ENCODE measurements at places on chromosomes 11 and 22. TPM values are rescaled to one million over a fixed set of nuclear protein-coding genes. Genes with fewer than 3 reads are reported as not detected.

- H3K27ac ChIP-seq = no peak overlapping the region
- peaks cover 25% of the 10 kb centered on the region for H3K36me3 ChIP-seq
- DNase-seq = no peak
- H3K4me3 ChIP-seq = no peak overlapping the region
- peaks cover 2% of the 10 kb centered on the region for H3K4me1 ChIP-seq
- H3K27me3 ChIP-seq = no peaks in the 10 kb centered on the region
Measured at GRCh38 chr22:36021606-36022153, 6.9 kb downstream of the RBFOX2 start.

- no peaks in the 10 kb centered on the region for H3K4me1 ChIP-seq
- H3K4me3 ChIP-seq = no peak overlapping the region
- H3K27me3 ChIP-seq = peaks cover 3% of the 10 kb centered on the region
- H3K27ac ChIP-seq = no peak overlapping the region
- no peak for DNase-seq
Measured at GRCh38 chr22:50731811-50732624, 6.0 kb upstream of the ACR start.

GRCh38 chr11:34468209-34468841, 29.6 kb downstream of the CAT start:
- H3K36me3 ChIP-seq = peaks cover 86% of the 10 kb centered on the region
- no peak overlapping the region for H3K27ac ChIP-seq
- peak; percentile 54 for DNase-seq
- H3K27me3 ChIP-seq = no peaks in the 10 kb centered on the region
- H3K4me3 ChIP-seq = peak overlapping the region; percentile 16
- H3K4me1 ChIP-seq = no peaks in the 10 kb centered on the region

DNA sequence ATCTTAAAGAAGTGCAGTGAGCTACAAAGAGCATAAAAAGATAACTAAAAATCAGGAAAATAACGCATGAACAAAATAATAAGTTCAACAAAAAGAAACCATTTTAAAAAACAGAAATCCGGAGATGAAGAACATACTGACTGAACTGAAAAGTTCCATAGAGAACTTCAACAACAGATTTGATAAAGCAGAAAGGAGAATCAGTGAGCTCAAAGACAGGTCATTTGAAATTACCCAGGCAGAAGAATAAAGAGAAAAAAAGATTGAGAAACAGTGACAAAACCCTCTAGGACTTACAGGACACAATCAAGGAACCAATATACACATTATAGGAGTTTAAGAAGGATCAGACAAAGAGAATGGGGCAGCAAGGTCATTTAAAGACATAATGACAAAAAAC, 334.3 kb downstream of the NTM start:
- H3K4me1 ChIP-seq = no peaks in the 10 kb centered on the region
- no peaks in the 10 kb centered on the region for H3K27me3 ChIP-seq
- DNase-seq = no peak
- no peak overlapping the region for H3K27ac ChIP-seq

DNA sequence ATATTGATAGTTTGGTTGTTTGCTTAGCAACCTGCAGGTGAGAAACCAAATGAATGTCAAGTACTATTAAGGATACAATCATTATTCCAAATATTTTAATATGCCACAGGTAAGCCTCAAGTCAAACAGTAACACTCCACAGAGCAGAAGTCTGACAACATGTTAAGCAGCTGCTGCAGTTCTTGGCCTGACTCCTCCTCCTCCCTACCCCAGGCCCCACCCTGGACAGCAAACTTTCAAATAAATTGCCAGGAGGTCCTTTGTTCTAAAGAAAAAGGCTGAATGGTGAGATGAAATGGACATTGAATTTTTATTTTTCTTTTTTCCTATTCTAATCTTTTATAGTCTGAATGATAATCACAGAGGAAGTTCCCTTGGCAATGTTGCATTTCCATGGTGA, 260.0 kb upstream of the POU2AF2 start:
- H3K4me3 ChIP-seq = no peak overlapping the region
- H3K27me3 ChIP-seq = no peaks in the 10 kb centered on the region
- H3K36me3 ChIP-seq = no peaks in the 10 kb centered on the region

DNA sequence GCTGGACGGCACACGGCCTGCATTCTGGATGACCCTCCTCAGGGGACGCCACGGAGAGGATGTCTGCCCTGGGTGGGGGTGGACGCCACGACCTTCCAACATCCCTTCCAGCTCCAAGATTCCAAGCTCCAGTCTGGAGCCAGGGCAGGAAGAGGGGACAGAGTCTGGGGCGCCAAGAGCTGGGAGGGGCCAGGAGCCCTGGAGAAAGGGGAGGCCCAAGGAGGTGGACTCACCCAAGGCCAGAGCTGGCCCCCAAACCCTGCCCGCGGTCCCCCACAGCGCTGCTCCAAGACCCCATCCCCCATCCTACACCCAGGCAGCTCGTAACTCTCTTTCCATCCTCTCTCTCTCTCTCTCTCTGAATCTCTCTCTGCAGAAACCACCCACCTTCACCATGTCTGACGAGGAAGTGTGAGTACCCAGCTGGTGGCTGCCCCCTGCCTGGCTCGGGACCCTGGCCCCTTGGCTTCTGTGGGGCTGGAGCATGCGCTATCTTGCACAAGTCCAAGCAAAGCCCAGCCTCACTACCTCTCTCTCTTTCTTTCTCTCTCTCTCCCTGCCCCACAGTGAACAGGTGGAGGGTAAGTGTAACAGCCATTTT, 3.1 kb downstream of the TNNT3 start:
- no peaks in the 10 kb centered on the region for H3K4me1 ChIP-seq
- DNase-seq = no peak
- no peaks in the 10 kb centered on the region for H3K27me3 ChIP-seq
- no peak overlapping the region for H3K27ac ChIP-seq
- no peaks in the 10 kb centered on the region for H3K36me3 ChIP-seq

DNA sequence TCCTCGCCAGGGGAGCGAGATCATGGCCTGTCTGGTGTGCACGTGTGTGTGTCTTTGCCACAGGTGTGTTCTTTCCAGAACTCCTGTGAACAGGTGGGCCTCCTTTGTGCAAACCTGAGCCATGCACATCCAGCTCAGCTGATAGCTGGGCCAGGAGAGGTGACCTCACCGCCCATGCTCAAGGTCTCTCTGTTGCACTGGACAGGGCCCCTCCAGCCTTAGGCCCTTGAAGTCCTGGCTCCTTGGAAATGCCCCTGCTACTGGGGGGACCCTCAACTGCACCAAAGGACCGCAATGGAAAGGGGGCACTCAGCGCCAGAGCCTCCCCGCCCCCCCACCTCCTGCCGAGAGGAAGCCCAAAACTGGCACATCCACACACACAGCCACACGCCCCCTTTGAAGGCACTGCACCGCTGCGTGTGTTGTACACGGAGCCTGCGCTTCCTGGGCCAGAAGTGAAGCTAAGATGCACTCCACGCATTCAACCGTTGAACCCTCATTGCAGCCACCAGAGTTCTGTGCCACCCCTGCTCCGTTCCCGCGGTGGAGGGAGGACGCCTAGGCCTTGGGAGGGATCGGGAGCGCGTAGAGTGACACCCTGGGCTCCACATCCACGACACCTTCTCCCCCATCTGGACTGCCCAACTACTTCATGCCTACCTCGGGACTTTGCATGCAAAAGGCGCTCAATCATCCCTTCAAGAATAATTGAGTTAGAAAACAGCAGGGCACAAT, 16.4 kb upstream of the IL2RB start:
- DNase-seq = no peak
- H3K4me1 ChIP-seq = no peaks in the 10 kb centered on the region
- H3K36me3 ChIP-seq = peaks cover under 1% of the 10 kb centered on the region
- H3K4me3 ChIP-seq = no peak overlapping the region

DNA sequence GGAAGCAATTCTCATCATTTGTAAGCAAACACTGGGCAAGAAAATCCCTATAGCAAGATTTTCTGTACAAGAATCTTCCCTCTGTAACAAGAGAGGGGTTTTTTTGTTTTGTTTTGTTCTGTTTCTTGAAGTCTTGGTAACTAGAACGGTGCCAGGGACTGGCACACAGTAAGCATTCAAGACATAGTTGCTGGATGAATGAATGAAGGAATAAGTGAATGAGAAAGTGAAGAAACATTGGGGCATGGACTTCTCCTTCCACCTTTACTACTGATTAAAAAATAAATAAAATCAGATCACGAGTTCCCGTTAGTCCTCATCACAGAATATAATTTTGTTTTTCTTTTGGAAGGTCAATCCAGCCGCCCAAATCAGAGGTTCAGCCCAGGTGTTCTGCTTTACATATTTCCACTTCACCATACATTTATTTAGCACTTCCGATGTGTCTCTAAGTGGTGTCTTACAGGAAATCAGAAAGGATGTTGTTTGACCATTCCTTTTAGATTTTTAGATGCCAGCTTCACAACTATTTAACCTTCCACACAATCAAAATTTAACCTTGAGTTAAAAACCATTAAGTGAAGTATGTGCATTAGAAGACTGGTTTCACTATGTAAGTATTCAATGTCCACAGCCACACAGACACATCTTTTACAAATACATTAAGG, 281.2 kb downstream of the CADM1 start:
- peaks cover 7% of the 10 kb centered on the region for H3K4me1 ChIP-seq
- H3K36me3 ChIP-seq = no peaks in the 10 kb centered on the region
- no peak overlapping the region for H3K4me3 ChIP-seq

DNA sequence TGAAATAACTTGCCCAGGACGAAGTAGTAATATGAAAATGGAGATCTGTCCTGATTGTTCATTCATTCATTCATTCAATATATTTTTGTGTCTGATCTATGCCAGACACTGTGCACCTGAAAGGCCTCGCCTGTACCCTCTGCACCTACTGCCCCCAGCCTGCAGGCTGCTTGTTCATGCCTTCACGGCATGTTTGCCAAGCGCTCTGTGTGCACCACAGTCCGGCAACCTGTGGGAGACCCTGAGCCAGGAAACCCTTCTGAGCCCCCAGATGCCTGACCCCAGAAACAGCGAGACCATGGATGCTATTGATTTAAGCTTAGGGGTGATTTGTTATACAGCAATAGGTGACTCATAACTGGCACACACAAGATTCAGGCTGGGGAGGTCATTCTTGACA, 47.0 kb downstream of the RTL6 start:
- no peaks in the 10 kb centered on the region for H3K27me3 ChIP-seq
- H3K4me1 ChIP-seq = no peaks in the 10 kb centered on the region
- no peak overlapping the region for H3K4me3 ChIP-seq
- no peak overlapping the region for H3K27ac ChIP-seq
- H3K36me3 ChIP-seq = 0 out of 2 replicates have a peak, but pooled peaks cover 4% of the 10 kb centered on the region
- DNase-seq = no peak

DNA sequence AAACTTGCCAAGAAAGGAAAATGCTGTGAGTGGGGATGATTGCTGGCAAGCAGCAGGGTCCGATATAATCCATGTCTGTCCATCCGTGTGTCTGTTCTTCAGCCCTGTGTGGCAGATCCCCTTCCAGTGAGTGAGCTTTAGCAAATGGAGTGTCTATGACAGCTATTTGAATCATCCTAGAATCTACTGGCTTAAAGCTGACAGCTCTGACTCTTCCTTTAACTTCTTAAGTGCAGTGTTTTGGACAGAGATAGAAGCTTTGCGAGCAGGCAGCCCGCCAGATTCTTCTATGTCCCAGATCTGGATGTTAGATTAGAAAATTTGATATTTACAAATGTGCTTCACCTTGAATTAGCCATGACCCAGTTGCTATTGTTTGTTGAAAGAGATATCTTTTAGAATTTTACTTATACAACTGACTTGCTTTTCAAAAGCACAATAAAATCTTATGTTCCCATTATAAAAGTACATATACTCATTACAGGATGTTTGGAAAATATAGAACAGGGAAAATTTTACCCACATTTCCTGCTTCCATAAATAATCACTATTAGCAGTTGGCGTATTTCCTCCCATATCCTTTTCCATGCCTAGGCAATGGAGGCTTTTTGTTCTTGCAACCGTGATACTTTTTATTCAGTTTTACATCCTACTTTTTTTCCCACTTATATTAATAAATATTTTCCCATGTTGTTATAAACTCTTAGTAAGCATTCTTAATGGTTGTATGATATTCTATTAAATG, 124.5 kb downstream of the COMMD9 start:
- H3K4me1 ChIP-seq = peaks cover 6% of the 10 kb centered on the region
- H3K36me3 ChIP-seq = no peaks in the 10 kb centered on the region
- H3K27me3 ChIP-seq = no peaks in the 10 kb centered on the region

GRCh38 chr11:35474688-35475087, 50.7 kb downstream of the PAMR1 start:
- H3K27me3 ChIP-seq = no peaks in the 10 kb centered on the region
- no peak overlapping the region for H3K27ac ChIP-seq
- DNase-seq = no peak
- H3K36me3 ChIP-seq = no peaks in the 10 kb centered on the region

- H3K27me3 ChIP-seq = no peaks in the 10 kb centered on the region
- H3K4me1 ChIP-seq = no peaks in the 10 kb centered on the region
- H3K27ac ChIP-seq = no peak overlapping the region
- DNase-seq = no peak
- no peak overlapping the region for H3K4me3 ChIP-seq
Measured at GRCh38 chr11:132590554-132590953, 941.7 kb downstream of the OPCML start.

- H3K27ac ChIP-seq = no peak overlapping the region
- no peaks in the 10 kb centered on the region for H3K36me3 ChIP-seq
- H3K27me3 ChIP-seq = no peaks in the 10 kb centered on the region
Measured at GRCh38 chr11:88102598-88102934, 72.7 kb downstream of the RAB38 start.

GRCh38 chr11:27718346-27718862, 18.1 kb upstream of the BDNF start:
- H3K4me3 ChIP-seq = peak overlapping the region; percentile 86
- H3K27ac ChIP-seq = peak overlapping the region; percentile 76
- no peaks in the 10 kb centered on the region for H3K4me1 ChIP-seq
- peak; percentile 87 for DNase-seq

DNA sequence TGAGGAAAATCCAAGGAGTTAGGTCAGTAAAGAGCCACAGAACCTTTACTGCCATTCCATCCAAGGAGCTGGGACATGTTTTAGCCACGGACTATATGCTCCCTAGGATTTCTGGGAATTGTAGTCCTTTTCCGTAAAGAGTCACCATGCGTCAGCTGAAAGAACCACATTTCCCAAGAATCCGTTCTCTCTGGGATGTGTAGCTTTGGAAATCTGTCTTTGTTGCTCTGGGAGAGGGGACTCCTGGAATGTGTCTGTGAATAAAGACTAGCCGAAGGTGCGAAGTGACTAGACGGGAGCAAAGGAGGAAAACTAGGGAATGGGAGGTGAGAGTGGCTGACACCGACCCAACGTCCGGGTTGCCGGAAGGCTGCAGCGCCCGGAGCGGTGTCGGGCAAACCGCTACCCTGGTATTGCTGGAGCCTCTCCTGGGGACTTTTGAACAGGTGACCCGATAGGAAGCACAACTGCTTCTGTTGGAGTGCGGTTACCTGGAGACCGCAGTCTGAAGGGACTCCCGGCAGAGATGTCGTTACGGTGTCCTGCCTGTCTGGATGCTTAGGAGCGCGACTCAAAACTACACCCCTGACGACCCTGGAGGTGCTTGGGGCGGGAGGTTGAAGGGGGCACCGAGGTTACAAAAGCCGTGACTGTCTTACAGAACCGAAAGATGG, at the start of gene IFTAP:
Gene IFTAP (plus strand): TSS at position 187 of the 674 bp plus-strand sequence. CDS start 15,602 bp downstream, outside the sequence.
- no peaks in the 10 kb centered on the region for H3K36me3 ChIP-seq
- no peaks in the 10 kb centered on the region for H3K4me1 ChIP-seq
- no peak within 1 kb of the TSS for H3K27ac ChIP-seq
- DNase-seq = peak; percentile 82

Gene GNB1L
- 22.9 TPM for total RNA-seq

Gene SLC17A6
- total RNA-seq = not detected

Gene ENTHD1
- total RNA-seq = not detected

Gene ROBO4
- total RNA-seq = not detected

Gene MEI1
- total RNA-seq = not detected

Gene NRGN
- 7.0 TPM for total RNA-seq

Gene KRTAP5-8
- total RNA-seq = not detected

Gene TTC36
- 1.6 TPM for total RNA-seq

All from H9 (cell line).